ENCODE measurements at places on chromosomes 1 and 21.

GRCh38 chr21:35222541-35222941 is 173.4 kb upstream of the RUNX1 start:
- no peak for DNase-seq
- H3K36me3 ChIP-seq: no peaks in the 10 kb centered on the region
- peaks cover 10% of the 10 kb centered on the region for H3K4me1 ChIP-seq
- H3K4me3 ChIP-seq: no peak overlapping the region

DNA sequence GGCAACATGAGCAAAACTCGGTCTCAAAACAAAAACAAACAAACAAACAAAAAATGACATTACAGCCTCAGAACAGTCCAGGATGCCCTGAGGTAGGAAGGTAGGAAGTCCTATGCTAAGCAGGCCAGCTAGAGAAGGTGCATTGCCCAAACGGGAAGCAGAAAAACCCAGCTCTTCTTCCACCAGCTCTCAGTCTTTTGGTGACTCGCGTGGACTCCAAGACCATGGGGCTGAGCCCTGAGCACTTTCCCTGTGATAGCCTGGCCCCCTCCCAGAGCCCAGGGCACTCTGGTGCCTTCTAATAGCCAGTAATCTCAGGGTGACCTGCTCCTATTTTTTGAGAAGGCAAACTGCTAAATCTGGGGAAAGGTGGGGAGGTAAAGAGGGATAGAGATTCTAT is 16.1 kb downstream of the PHLDA3 start:
- peaks cover 44% of the 10 kb centered on the region for H3K4me1 ChIP-seq
- H3K36me3 ChIP-seq: no peaks in the 10 kb centered on the region
- H3K27me3 ChIP-seq: no peaks in the 10 kb centered on the region
- no peak overlapping the region for H3K4me3 ChIP-seq
- no peak overlapping the region for H3K27ac ChIP-seq
- no peak for DNase-seq

DNA sequence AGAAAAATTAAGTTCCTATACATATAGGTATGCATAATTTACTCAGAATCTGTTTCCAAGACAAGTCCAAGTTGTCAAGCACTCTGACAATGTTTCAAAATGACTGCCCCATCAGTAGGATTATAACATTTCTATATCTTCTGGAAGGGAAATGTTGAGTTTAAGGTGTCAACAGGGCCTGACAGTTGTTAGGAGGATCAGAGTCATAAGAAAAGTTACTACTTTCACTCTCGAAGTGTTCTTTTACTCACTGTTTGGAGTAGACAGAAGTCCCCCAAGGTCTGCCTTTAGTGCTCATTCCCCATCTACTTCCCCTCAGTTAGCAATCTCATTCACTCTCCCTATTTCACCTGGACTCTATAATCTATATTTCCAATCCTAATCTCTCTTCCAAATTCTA is 20.6 kb upstream of the MAGI3 start:
- H3K4me1 ChIP-seq: no peaks in the 10 kb centered on the region
- H3K27me3 ChIP-seq: no peaks in the 10 kb centered on the region
- H3K36me3 ChIP-seq: no peaks in the 10 kb centered on the region
- no peak overlapping the region for H3K4me3 ChIP-seq
- no peak for DNase-seq

DNA sequence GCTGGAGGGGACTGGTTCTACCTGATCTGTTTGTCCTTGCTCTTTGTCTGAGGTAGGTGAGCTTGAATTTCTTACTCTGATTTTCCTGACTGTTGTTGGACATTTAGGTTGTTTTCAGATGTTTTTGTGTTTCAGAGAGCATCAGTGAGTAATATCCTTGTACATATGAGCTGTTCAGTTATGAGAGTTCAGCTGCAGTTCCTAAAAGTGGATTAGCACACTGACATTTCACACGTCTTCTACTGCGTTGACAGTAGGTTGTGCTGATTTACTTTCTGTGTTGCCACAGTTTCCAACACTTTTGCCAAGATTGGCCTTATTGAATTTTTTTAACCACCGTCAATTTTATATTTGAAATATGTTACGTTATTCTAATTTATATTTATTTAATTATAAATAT is 27.7 kb downstream of the CXADR start:
- H3K36me3 ChIP-seq: no peaks in the 10 kb centered on the region
- no peak overlapping the region for H3K27ac ChIP-seq
- no peaks in the 10 kb centered on the region for H3K27me3 ChIP-seq
- peaks cover 56% of the 10 kb centered on the region for H3K4me1 ChIP-seq
- no peak overlapping the region for H3K4me3 ChIP-seq

DNA sequence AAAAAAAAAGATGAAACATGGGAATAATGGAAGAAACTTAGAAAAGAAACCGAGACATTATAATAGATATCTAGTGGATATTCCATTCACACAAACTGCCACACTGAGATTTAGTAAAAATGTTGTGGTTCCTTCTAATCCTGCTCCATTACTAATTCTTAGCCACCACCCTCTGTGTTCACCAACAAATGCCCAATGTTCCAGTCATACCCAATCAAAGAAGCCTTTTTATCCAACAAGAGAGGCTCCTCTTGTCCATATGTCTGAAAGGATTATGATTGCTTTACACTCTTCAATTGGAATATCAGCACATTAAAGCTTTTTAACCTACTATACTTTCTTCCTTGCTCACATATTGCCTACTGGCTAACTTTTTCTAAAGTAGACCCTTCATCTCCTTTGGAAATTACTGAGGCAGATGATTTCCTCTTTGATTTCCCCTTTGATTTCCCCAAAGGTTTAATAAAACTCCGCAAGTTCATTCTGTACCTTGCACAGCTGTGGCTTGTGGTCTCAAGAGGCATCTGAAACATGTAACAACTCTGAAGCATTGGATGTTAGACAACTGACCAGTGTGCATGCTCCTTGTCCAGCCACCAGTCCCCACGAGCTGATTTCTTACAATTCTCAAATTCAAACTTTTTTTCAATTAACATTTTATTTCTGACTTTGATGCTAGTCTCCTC is 305.6 kb upstream of the LYPLAL1 start:
- H3K27me3 ChIP-seq: no peaks in the 10 kb centered on the region
- no peak overlapping the region for H3K27ac ChIP-seq
- H3K36me3 ChIP-seq: no peaks in the 10 kb centered on the region

GRCh38 chr21:38171723-38172344 is 85.0 kb upstream of the KCNJ15 start:
- no peak overlapping the region for H3K4me3 ChIP-seq
- no peaks in the 10 kb centered on the region for H3K27me3 ChIP-seq
- peak overlapping the region; percentile 81 for H3K27ac ChIP-seq

DNA sequence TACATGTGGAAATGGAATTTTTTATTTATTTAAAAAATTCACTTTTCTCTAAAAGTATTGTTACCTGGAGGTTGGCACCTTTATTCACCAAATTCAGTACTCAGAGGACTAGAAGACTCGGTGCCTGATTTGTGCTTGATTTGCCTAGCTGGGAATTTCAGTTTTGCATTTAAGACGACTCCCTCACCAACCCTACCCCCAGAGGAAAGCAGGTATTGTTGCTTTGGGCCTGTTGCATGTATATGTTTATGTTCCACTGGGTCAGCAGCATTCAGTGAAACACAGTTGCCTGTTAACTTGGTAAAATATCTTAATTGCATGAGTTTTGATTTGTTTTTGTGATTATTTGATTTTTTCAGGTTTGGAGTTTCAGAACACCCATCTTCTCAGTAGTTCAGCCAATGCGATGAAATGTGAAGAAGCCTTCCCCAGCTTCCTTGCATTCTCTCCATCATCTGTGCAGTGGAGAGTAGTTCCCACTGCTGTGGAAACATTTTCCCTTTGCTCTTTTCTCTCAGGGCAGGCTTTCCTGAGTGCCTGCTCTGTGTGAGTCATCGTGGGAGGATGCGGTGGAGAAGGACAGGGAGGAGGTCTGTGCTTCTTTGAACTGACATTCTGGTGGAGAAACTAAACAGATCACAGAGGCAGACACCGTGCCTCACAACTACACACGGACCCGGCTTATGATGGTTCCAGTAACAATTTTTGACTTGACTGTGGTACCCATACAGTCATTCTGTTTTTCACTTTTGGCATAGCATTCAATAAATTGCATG is 6.4 kb downstream of the ADARB1 start:
- peaks cover 15% of the 10 kb centered on the region for H3K27me3 ChIP-seq
- H3K27ac ChIP-seq: no peak overlapping the region
- no peaks in the 10 kb centered on the region for H3K36me3 ChIP-seq
- no peak overlapping the region for H3K4me3 ChIP-seq
- peaks cover 3% of the 10 kb centered on the region for H3K4me1 ChIP-seq
- no peak for DNase-seq

GRCh38 chr1:55255901-55256300 is 40.7 kb upstream of the USP24 start:
- no peaks in the 10 kb centered on the region for H3K36me3 ChIP-seq
- no peak for DNase-seq
- H3K4me1 ChIP-seq: no peaks in the 10 kb centered on the region
- no peaks in the 10 kb centered on the region for H3K27me3 ChIP-seq
- H3K27ac ChIP-seq: no peak overlapping the region

- H3K27me3 ChIP-seq: no peaks in the 10 kb centered on the region
- no peak overlapping the region for H3K4me3 ChIP-seq
These were observed 28.7 kb upstream of the RGS5 start for GRCh38 chr1:163231385-163231784.

GRCh38 chr1:234772345-234773147 is 162.6 kb upstream of the IRF2BP2 start:
- H3K4me1 ChIP-seq: peaks cover 17% of the 10 kb centered on the region
- H3K36me3 ChIP-seq: no peaks in the 10 kb centered on the region
- peak overlapping the region; percentile 42 for H3K27ac ChIP-seq
- H3K27me3 ChIP-seq: 0 out of 2 replicates have a peak, but pooled peaks cover 5% of the 10 kb centered on the region
- peak; percentile 71 for DNase-seq
- H3K4me3 ChIP-seq: no peak overlapping the region

All from GM23338 (cell line).